Astrocyte of the spinal cord (primary cell): ENCODE measurements at places on chromosomes 6 and 20.

- no peak for DNase-seq
These were observed 87.0 kb downstream of the PPP1R3G start for GRCh38 chr6:5172041-5172653.

DNA sequence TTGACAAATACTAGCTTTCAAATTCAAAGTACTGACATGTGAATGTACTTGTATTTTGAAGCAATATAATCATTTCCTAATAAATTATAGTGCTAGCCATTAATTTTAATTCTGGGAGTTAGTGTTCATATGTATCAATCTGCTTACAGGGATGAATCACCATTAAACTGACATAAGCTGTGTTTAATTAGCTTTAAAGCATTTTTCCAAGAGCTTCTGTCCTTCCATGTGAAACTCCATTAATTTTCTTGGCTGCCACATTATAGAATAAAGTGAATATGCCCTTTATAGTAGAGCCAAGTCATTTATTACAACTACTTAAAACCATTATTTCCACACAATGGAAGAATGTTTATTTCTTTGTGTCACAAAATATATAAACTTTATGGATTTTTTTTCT lies 150.8 kb downstream of the COL21A1 start:
- no peak for DNase-seq

DNA sequence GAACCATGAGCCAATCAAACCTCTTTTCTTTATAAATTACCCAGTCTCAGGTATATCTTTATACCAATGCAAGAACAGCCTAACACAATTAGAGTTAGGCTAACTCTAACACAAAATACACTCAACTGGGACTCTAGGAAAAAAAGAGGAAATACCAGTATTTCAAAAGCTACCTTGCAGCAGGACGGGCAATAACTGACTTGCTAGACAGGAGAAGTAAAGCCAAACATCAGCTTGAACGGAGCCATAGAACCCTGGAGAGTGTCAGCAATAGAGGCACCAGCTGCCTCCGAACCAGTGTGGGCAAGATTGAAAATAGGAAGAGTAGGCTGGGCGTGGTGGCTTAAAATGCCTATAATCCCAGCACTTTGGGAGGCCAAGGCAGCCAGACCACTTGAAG lies 162.0 kb upstream of the SOX4 start:
- DNase-seq = no peak

- DNase-seq = no peak
These were observed 293.0 kb upstream of the CNR1 start for GRCh38 chr6:88459189-88459588.

DNA sequence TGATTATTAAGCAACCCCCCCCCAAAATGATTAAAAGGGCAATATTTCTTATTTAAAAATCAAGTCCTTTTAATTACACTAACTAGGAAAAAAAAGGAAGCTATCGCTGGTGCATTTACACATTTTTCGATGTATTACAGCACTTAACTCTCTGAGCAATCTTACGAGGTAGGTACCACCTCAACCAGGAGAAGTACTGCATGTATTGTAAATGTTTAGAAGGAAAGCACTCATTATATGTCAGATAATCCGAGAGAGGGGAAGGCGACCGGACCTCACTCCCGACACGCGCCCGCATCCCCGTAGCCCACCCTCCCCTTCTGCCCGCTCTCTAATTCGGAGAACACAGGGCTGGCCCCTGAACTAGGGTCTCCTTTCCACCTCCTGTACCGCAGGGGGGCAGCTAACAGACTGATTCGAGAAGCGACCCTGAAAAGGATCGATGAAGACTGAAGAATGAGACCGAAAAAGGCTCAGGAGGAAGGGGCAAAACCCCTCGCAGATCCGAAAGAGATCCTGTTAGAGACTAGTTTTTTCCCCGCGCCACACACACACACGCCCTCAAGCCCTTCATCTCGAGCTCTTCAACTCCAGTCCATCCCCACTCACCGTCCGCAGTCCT lies 337 bp downstream of the ESF1 start:
- no peak for DNase-seq

- no peak for DNase-seq
These were observed 159.1 kb downstream of the HACE1 start for GRCh38 chr6:104700371-104701185.

DNA sequence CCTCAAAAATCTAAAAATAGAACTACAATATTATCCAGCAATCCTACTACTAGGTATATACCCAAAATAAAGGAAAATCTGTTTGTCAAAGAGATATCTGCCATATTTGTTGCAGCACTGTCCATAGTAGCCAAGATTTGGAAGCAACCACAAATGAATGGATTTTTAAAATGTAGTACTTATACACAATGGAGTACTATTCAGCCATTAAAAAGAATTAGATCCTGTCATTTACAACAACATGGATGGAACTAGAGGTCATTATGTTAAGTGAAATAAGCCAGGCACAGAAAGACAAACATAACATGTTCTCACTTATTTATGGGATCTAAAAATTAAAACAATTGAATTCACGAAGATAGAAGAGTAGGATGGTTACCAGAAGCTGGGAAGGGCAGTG lies 135.7 kb upstream of the CCDC28A start:
- no peak for DNase-seq

GRCh38 chr20:39398656-39399055 lies 436.5 kb downstream of the DHX35 start:
- no peak for DNase-seq

- DNase-seq = peak; percentile 48
These were observed 28.2 kb downstream of the SLC12A5 start for GRCh38 chr20:46056970-46057855.

GRCh38 chr6:622462-622861 lies 34.4 kb downstream of the HUS1B start:
- DNase-seq = no peak
